ENCODE measurements at places on chromosomes 1 and 21. TPM values are rescaled to one million over a fixed set of nuclear protein-coding genes. Genes with fewer than 3 reads are reported as not detected.

DNA sequence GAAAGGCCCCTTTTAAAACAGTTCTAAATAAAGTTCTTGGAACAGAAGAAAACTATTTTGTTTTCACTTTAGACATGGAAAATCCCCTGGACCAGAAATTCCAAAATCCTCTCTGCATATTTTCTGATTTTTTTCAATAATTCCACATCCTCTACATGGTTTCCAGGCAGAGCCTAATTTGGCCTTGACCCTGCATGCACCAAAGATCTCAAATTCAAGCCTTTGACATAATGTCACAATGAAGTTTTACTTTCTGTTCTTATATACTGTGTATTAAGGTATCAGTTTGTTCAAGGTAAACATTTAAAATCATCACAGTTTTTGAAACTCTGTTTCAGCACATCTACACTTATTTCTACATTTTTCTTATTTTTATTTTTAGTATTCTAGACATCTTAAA lies 12.2 kb upstream of the NPL start:
- no peak for DNase-seq

DNA sequence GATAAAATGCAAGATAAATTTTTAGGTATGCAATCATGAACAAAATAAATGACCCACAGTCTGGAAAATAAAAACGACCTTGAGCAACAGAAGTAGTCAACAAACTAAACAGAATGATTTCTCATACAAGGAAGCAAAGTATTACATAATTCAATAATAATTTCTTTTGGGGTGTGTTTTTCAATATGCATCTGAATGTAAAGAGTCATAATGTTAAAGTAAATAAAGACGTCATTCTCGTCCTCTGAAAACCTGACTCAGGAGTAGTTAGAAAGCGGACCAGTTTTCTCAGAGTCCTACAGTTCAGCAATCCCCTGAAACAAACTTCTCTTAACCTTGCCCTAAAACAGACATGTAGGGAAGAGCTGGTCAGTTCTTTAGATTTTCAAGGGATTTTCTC lies 18.6 kb downstream of the CDC42BPA start:
- peak; percentile 98 for DNase-seq

DNA sequence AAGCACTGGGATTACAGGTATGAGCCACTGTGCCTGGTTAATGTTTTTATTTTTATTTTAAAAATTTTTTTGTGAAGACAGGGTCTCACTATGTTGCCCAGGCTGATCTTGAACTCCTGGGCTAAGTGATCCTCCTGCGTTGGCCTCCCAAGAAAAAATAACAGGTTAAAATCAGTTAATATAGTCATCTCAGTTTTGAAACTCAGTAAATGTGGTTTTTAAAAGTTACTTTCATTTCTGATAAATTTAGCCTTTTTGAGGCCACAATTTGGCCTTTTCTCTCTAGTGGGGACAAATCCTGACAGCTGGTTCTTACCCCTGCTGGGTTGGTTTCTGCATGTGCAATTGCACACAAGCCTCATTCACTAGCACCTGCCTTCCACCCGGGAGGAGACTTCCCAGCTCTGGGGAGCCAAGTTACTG lies 13.3 kb downstream of the PMF1 start:
- DNase-seq, result no peak

DNA sequence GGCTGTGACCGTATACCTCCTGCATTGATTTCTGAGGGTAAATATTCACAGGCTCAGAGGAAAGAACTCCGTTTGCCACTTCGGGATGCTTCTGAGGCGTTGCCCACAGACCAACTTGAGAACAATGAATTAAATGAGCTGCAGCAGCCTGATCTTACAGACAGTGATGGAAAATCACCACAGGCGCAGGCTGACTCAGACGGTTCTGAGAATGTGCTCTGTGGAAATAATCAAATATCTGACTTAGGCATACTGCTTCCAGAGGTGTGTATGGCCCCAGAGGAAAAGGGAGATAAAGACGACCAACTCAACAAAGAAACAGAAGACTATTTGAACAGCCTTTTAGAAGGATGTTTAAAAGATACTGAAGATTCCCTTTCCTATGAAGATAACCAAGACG lies 76.7 kb upstream of the SCCPDH start:
- DNase-seq, result no peak

The PEX11B gene
- total RNA-seq, result 22.6 TPM

The NPPA gene
- total RNA-seq, result not detected

All from bronchial epithelial cell (primary cell).